ENCODE measurements at places on chromosomes 2 and 18.

DNA sequence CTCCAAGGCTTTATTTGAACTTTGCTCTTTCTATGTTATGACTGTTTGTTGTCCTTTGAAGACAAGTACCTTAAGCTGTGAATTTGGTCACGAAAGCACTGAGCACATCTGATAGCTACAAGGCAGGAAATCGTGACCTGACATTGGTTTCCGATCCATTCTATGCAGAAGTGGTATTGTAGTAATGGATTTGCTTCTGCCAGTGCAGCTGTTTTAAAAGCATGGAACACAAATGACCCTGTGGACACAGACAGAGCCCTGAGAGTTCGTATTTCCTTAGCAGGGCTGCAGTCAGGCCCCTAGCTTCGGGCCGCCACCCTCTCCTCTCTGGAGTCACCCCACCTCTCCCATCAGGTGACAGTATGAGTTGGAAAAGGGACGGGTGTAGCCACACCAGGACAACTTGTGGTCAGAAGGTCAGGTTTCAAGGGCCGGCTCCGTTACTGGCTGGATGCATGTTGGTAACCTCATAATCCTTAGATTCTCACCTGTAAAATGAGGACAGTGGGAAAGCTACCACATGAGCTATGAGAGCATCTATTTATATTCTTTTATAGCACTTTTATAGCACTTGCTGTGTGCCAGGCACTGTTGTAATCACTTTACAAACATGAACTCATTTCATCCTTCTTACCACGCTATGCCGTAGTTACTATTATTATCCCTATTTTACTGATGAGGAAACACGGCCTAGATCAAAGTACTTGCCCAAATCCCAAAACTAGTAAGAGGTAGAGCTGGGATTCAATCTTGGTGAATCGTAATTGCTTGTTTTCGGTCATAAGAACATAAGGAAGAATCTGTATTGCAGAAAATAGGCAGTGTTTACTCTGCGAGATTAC lies 70.2 kb downstream of the SPATS2L start:
- no peak for DNase-seq

- DNase-seq, result no peak
Measured at GRCh38 chr2:158319269-158319668, 137.3 kb downstream of the CCDC148 start.

- DNase-seq, result peak; percentile 19
Measured at GRCh38 chr18:45416168-45416567, 199.1 kb upstream of the SLC14A2 start.

- no peak for DNase-seq
Measured at GRCh38 chr2:120803764-120804335, 68.2 kb downstream of the GLI2 start.

- no peak for DNase-seq
Measured at GRCh38 chr18:69958422-69958821, 10.7 kb upstream of the CD226 start.

GRCh38 chr2:603427-603826 lies 73.8 kb downstream of the TMEM18 start:
- DNase-seq, result no peak

DNA sequence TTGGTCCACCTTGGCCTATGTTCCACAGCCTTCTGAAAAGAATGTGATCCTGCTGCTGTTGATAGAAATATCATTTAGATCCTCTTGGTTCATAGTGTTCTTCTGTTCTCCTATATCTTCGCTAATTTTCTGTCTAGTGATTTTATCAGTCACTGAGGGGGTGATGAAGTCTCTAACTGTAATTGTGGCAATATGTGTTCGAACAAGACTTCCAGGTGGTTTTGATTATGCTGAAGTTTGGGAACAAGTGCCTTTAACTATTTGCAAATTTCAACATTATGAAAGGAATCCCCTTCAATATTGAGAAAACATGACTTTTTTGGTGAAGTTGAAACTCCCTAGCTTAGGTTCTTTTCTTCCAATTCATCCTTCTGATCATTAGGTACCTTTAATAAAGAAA lies 140.4 kb downstream of the MTX2 start:
- DNase-seq, result no peak

DNA sequence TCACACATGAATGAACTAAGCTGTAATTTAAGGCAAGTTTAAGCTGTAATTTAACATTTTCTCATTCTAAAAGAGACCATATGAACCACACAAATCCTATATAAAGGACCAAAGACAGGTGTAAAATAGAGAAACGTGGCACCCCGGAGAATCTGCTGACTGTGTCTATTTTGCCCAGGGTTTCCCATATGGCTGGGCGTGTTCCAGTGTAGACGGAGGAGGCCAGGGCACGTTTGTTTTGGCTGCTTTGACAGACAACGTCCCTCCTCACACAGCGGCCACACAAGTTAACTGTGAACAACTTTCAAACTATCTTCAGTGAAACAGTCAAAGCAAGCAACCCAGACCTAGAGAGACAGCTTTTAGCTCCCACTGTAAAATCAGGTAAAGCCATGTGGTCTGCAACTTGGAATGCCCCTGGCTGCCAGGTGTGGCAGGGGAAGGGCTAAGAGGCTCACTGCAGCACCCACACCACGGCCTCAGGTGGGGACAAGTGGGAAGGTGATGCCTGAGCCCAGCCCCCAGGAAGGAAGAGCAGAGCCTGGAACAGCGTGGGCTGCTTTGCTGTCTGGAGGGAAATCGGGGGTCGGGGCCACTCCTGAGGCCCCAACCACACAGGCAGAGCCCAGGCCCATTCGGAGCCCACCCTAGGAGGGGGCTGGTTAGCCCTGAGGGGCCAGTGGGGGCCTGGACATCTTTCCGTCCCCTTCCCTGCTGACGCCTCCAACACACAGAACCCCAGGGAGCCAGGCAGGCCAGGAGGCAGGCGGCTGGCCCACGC lies 40.7 kb downstream of the SLC66A2 start:
- no peak for DNase-seq

DNA sequence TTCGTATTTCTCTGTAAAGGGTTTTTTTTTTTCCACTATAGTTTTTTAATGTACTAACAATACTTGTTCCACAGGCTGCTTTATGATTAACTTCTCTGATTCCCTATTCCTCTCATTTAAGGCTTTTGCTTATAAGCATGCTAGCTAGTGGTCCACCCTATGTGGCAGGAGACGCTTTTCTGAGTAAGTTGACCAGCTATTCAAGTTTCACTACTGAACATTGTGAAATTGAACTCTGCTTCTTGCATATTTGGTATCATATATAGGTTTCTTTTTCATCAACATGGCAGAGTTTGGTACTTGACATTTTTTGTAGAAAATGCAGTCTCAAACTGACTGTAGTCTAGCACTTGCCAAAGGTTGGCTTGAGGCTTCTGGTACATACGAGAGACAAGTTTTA lies 74.2 kb downstream of the OTX1 start:
- DNase-seq, result no peak

- no peak for DNase-seq
Measured at GRCh38 chr2:12577091-12577490, 139.6 kb upstream of the TRIB2 start.
